Activated CD8-positive, alpha-beta memory T cell treated with anti-CD3 and anti-CD28 coated beads for 1 hour (primary cell): ENCODE measurements at places on chromosomes 5 and 9.

DNA sequence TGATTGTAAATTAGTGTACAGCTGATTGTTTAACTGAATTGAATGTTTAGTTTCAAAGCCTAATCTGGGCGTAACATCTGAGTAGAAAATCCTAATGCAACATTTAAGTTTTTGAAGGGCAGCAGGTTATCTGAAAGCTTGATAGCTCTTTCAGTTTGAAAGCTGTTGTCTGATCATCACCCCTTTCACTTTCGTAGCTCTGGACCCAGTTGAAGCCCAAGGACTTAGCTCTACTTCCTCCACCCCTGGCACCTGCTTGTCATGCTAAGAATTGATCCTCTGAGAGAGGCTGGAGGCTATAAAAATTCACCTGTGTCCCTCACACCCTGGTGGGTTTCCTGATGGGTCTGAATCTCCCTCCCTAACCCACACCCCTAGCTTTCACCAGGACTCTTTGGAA, 86.0 kb downstream of the ZFAND5 start:
- no peak for DNase-seq

DNA sequence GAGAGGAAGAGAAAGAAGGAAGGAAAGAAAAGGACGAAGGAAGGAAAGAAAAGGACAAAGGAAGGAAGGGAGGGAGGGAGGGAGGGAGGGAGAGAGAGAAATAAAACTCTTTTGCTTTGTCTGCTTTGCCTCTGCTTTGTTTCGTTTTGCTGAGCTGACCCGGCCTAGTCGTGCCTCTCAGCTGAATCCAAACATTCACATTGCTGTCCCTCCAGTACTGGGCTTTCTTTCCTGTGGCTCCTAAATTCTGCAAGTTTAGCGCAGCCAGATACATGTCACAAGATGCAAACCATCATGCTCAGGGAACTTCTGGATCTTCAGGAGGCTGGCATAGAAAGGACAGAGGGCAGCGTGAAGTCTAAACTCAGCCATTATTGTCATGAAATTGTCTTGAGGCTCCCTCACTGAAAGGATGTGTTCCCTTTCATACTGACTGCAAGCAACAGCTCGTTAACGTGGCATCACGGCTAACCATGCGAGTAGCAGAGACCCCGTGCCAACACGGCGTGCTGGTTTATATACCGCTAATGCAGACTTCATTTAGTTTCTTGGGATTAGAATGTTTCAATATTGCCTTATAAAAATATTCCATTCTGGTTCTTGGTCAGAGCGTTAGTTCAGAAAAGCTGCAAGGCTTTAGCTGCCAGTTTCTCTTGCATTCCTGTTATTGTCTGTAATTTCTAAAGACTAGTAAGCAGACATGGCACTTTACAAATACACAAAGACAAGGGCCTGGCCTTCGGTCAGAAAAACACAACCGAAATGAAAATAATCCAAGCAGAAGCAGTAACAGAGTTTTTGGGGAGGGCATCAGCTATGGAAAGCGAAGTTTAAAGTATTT, 94.2 kb downstream of the TMEM174 start:
- no peak for DNase-seq

DNA sequence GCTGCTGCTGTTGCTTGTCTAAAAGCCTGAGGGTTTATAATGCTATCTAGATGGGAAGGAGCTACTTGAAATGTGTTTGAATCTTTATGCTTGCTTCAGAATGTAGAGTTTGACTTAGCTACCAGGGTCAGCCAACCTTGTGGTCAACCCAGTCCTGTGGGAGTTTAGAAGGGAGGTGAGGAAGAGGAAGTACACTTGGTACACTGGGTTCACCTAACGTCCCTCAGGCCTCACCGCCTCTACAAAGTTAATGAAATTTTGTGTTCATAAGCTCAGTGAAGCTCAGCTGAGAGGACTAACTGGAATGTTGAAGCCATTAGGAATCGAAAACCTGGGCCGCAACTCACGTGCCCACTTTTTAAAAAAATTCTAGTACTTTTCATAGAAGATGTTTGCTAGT, 10.7 kb downstream of the IQGAP2 start:
- DNase-seq, result no peak

DNA sequence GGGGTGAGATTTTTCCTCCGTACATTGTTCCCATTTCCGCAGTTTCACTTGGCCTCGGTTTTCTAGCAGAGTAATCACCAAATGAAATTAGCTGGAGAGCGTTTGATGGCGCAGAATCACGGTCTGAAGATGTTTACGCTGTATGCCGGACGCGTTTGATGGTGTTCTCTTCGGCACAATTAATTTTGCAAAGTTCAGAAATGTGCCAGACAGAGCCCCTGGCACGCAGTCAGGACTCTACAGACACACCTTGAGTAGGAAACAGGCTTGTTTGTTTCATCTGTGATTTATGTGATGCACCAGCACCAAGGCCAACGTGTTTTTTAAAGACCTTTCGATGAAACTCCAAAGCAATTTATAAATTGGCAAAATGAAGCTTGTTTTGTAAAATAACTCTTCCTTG, 863 bp upstream of the LIFR start:
- DNase-seq, result no peak

DNA sequence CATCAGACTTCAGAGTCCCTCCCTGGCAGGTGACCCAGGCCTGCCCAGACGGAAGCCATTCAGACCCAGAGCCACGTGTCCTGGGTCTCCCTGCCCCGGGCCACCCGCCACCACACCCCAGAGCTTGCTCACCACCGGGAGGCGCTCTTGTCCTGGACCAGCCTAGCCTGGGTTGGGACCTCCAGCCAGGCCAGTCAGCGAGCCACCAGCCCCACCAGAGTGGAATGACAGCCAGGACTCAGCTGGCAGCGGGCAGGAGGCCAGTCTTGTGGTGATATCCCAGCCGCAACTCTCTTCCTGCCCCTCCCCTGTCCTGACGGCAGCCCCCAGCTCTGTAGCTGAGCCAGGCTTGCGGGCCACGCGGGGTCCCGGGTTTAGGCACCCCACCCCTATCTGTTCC, 1.7 kb upstream of the PTGDS start:
- DNase-seq, result no peak

GRCh38 chr9:15249042-15249818, 57.8 kb downstream of the TTC39B start:
- no peak for DNase-seq
